T-helper 2 cell (primary cell): ENCODE measurements at places on chromosomes 2 and 18.

DNA sequence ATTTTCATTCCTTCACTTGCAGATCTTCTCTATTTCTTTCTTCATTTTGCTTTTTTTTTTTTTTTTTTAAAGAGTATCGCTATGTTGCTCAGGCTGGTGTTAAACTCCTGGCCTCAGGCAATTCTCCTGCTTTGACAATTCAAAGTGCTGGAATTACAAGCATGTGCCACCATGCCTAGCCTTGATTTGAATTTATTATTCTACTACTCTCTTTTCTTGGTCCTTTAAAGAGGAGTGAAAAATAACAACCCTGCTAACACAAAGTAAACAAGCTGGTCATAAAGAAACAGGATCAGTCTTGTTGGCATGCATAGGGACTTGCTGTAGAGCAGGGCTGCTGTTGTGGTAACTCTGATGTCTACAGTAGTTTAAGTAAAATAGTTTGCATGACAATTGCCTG lies 1615.3 kb upstream of the ZEB2 start:
- DNase-seq = no peak

DNA sequence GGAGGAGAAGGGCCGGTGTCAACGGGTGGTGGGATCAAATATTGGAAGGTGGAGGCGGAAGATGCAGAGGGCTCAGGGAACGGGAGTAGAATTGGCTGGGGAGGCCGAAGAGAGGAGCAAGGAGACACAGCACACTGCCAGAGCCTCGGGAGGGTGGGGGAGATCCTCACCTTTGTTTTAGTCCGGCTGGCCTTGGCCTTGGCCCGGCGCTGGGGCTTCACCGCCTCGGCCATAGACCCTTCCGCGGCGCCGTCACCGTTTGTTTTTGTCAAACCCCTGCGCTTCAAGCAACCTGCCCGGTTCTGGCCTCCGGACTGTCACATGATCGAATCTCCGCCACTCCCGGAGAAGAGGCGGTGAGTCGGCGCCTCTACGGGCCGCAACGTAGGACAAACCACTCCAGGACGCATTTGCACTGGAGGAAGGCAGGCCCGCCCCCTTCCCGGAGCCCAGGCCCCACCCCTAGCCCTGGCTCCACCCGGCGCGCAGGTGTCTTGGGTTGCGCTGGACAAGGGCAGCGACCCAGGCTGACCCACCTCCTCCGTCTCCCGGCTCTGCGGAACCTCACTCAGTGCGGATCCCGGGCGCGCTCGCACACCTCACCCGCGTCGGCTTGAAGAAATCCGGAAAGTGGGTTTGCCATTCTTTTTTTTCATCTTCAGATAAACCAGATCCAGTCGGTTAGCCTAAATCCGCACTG lies at the start of gene EPG5:
TSS of gene EPG5 (minus strand) at position 323 of the 700 bp plus-strand sequence. CDS start at position 233, 90 bp downstream.
- DNase-seq = peak; percentile 79

GRCh38 chr18:26637324-26637723 lies 89.0 kb upstream of the KCTD1 start:
- no peak for DNase-seq

- no peak for DNase-seq
Observed at GRCh38 chr2:207802650-207803049, 32.9 kb upstream of the FZD5 start.

DNA sequence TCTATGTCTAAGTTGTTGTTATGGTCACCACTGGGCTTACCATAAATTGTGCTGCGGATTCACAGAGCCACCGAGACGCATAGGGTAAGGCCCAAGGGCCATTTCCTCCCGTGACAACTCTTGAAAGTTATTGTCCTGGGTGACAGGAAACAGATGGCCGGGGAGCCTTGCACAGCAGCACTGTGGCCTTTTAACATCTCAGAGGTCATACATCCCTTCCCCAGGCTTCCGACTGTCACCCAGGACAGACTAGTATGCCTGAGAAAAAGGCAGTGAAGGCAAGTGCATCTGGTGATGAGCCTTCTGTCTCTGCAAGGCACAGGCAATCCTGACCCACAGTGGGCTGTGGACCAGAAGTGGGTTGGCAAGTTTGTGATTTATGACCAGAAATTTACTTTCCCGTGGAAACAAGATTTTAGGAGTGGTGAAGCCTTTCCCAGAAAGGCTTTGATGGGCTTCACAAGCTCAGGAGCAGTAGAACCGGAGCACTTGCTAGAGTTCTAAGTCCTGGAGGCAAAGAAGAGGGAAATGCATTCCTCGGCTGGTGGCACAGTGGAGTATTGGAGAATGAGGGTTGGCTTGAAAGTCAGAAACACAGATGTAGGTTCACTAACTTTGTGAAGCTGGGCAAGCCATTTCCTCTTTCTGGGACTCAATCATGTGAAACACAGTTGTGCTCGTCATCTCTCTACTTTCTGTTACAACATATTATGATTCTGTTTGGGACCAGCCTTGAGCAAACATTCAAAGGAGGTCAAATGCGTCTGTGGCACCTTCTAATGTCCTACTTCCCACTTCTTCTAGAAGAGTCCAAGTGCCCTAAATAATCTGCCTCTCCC lies 2.0 kb upstream of the CAPN14 start:
- DNase-seq = no peak

- no peak for DNase-seq
Observed at GRCh38 chr2:179255129-179255528, 9.5 kb downstream of the SESTD1 start.

DNA sequence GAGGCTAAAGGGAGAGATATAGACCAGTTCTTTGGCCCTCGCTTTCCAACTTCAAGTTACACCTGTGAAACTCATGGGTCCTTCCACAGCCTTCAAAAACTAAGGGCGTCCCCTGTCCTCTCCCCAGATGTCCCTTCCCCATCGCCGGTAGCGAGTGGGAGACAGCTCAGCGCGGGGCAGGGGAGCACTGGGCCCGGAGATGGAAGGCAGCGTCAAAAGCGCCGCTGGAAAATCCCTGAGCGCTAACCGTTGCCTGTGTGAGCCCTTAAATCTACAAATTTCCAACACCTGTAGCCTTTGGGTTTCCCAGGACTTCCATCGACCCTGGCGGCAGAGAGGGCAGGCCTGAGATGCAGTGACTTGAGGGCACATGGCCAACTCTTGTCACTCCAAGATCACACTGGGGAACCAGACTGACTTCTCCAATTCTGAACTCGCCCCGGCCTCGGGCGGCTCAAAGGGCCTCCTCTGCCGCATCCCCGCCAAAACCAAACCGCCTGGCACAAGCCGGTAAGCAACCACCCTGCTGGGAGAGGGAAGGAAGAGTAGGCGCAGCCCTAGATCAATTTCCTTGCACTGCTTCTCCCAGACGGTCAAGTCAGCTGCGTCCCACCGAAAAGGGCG lies 879 bp upstream of the EPAS1 start:
- DNase-seq = no peak

GRCh38 chr2:230849633-230850357 lies 14.9 kb upstream of the ITM2C start:
- DNase-seq = peak; percentile 48

- DNase-seq = no peak
Observed at GRCh38 chr2:204133476-204133875, 196.9 kb downstream of the ICOS start.

- DNase-seq = no peak
Observed at GRCh38 chr18:74066018-74066417, 81.6 kb downstream of the FBXO15 start.

GRCh38 chr2:143251681-143252080 lies 122.5 kb downstream of the ARHGAP15 start:
- DNase-seq = no peak

- DNase-seq = no peak
Observed at GRCh38 chr2:152626911-152627339, 90.3 kb downstream of the PRPF40A start.

- no peak for DNase-seq
Observed at GRCh38 chr18:73270920-73271634, 403.3 kb upstream of the NETO1 start.

DNA sequence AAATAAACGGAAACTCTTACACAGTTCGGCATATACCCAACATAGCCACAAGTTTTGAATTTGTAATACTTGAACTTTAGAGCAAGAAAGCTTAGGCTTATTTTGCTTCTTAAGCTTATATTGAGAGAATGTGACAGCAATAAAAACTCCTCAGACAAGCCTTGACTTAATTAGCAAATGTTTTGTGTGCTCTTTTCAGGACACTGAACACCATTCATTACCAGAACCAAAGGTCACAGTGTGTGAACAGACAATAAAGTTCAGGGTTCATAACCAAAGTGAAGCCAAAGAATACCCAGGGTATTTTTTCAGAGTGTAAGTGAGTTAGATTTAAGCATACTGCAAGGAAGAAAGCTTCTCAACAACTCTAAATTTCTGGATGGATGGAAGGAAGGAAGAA lies 605.8 kb downstream of the METTL4 start:
- no peak for DNase-seq

DNA sequence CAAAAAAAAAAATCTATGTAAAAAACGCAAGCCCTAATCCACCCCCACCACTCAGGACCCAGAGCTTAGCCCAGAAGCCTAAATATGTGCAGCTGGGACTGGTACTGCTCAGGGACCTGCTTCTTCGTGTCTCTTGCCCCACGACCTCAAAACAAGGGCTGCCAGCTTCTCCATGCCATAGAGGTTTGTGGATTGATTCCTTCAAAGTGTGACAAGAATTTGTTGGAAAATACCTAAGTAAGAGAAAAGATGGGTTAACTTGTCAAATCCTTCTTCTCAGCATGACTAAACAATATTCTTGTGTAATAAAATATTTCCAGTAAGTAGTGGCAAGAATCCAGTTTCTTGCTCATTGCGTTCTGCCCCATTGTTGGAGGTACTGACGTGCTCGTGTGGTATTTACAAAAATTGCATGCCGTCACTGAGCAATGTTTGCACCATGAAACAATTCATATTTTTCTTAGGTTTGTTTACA lies 825 bp upstream of the SCYGR1 start:
- DNase-seq = no peak

GRCh38 chr2:232954691-232955090 lies 58.4 kb downstream of the NGEF start:
- no peak for DNase-seq

DNA sequence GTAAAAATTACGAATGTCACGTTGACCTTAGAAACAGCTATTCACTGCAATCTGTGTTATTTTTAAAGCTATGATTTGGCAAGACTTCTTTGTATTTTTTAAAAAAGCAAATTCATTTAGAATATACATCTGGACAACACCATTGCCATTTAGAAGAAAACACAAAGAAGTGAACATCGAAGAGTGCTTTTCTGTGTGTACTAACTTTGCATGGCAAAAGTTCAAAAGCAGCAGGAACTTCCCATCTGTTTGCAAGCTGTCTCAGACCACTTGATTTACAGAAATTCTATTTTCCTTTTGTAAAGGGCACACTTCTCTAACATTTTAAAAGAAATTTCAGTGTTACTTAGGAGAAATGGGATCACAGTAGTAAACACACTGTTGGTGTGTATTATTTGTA lies 145.9 kb downstream of the CALCRL start:
- DNase-seq = no peak

DNA sequence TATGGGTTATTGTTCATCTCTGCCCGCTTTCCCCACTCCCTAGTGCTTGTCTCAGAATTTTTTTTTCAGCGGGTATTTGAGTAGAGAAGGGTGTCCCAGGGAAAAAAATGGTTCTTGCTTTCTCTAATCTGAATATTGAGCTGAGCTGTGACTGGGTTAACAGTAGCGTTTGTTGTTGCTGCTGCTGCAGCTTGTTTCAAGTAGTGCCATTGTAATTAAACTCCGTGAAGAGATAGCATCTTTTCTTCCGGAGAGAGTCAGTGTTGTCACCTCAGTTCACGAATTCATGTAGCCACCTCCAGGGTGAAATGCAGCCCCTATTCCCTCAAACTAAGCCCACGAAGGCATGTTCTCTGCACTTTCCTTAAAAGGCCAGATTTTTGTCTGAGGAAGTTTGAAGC lies 1.5 kb upstream of the AAK1 start:
- no peak for DNase-seq

DNA sequence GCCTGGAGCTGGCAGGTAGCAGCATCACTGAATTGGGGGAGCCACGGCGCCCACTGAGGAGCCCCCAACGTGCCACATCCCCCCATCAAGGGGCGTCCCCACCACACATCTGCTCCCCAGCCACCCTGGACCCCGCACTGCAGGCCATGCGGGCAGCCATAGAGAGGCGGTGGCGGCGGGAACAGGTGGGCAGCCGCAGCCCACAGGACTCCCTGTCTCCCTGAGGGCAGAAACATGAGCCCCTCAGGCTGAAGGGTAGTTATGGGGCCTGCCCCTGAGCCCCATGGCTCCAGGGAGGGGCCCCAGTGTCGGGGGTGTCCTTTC lies 26.6 kb downstream of the CROCC2 start:
- DNase-seq = no peak

GRCh38 chr2:218081063-218081462 lies 12.0 kb downstream of the RUFY4 start:
- no peak for DNase-seq

GRCh38 chr2:32719430-32719829 lies 91.6 kb downstream of the TTC27 start:
- DNase-seq = no peak
